ENCODE measurements at places on chromosomes 16 and 17. TPM values are rescaled to one million over a fixed set of nuclear protein-coding genes. Genes with fewer than 3 reads are reported as not detected.

DNA sequence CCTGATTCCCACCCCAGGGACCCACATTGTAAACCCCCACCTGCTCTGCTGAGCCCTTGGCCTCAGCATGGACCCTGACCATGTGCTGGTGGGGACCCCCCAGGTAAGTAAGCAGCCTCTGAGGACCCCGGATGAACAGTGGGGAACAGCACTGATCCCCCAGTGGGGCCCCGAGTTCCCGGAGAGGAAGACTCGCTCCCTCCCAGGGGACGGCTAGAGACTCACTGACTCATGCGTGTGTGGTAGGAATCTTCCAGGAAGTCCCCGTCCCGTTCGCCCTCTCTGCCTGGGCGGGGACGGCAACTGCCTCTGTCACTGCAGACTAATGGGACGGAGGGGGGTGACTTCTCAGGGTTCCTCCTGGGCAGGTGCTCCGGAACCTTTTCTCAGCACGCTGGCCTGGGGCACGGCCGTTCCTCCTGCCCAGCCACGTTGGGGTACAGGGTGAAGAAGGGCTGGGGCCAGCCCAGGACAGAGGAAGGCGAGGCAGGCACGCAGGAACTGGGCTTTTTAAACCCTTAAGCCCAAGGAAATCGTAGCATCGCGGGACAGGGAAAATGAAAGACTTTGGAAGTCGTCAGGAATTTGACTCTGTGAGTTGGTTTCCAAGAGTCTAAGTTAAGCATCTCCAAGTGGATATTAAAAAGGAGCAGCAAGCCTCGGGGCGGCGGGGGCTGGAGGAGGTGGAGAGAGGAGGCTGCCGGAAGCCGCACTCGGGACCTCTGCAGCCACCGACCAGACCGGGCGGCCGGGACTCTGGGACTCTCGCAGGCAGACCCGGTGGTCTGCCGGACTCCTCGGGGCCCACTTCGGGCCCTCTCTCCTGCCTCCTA is 178.7 kb downstream of the SEC14L1 start:
- H3K27ac ChIP-seq = no peak overlapping the region
- H3K36me3 ChIP-seq = peaks cover 19% of the 10 kb centered on the region
- DNase-seq = no peak
- no peak overlapping the region for H3K4me3 ChIP-seq
- no peaks in the 10 kb centered on the region for H3K27me3 ChIP-seq

Gene P2RX5
- total RNA-seq = 0.95 TPM

GRCh38 chr17:17603895-17604225 is 12.4 kb upstream of the PEMT start:
- no peak overlapping the region for H3K4me3 ChIP-seq
- no peaks in the 10 kb centered on the region for H3K36me3 ChIP-seq
- no peak overlapping the region for H3K27ac ChIP-seq
- H3K4me1 ChIP-seq = peaks cover 37% of the 10 kb centered on the region
- DNase-seq = no peak

Gene TMEM220
- total RNA-seq = 0.73 TPM

- DNase-seq = no peak
- peaks cover 45% of the 10 kb centered on the region for H3K4me1 ChIP-seq
- no peaks in the 10 kb centered on the region for H3K36me3 ChIP-seq
- H3K4me3 ChIP-seq = no peak overlapping the region
- peaks cover 54% of the 10 kb centered on the region for H3K27me3 ChIP-seq
- no peak overlapping the region for H3K27ac ChIP-seq
Measured at GRCh38 chr16:58461056-58461455, 38.9 kb upstream of the NDRG4 start.

DNA sequence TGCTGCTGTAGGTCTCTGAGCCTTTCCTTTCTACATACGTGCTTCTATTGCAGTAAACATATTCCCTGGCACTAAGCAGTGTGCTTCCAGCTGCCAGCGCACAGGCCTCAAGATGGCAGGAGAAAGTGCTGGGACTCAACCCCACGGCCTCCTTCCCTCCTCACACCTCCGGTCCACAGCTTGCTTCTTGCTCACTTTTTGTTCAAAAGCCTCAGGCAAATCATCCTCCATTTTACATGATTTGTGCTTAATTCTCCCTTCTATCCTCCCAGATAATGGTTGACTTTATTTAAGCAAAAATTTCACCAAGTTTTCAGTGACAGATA is 5.4 kb downstream of the CDK5R1 start:
- no peak for DNase-seq
- H3K4me1 ChIP-seq = peaks cover 30% of the 10 kb centered on the region
- peaks cover 2% of the 10 kb centered on the region for H3K36me3 ChIP-seq
- no peaks in the 10 kb centered on the region for H3K27me3 ChIP-seq
- H3K27ac ChIP-seq = no peak overlapping the region

- H3K27me3 ChIP-seq = no peaks in the 10 kb centered on the region
- peaks cover 87% of the 10 kb centered on the region for H3K36me3 ChIP-seq
- H3K4me3 ChIP-seq = no peak overlapping the region
- no peak for DNase-seq
Measured at GRCh38 chr16:84087001-84087400, 29.7 kb downstream of the MBTPS1 start.

DNA sequence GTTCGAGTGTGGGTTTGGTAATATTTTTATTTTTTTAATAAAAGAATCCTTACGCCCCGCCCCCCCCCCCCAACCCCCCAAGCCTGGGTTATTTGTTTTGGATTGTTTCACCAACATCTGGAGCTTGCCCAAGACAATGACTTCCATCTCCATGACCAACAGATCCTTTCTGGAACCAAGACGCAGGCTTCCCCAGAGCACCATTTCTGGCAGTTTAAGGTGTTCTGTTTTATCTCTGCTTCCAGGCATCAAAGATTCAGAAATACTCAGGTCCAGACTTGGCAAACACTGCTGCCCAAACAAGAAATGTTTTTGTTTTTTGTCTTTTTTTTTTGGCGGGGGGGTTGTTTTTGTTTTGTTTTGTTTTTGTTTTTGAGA is 56.1 kb downstream of the PLXDC1 start:
- H3K27ac ChIP-seq = no peak overlapping the region
- peaks cover 73% of the 10 kb centered on the region for H3K27me3 ChIP-seq
- no peak for DNase-seq
- H3K4me3 ChIP-seq = no peak overlapping the region
- no peaks in the 10 kb centered on the region for H3K36me3 ChIP-seq

Gene PITPNM3
- total RNA-seq = 0.13 TPM

GRCh38 chr16:66471716-66472393 is 44.8 kb downstream of the BEAN1 start:
- no peak overlapping the region for H3K27ac ChIP-seq
- H3K4me3 ChIP-seq = no peak overlapping the region
- H3K36me3 ChIP-seq = no peaks in the 10 kb centered on the region
- H3K27me3 ChIP-seq = peaks cover 5% of the 10 kb centered on the region
- H3K4me1 ChIP-seq = peaks cover 25% of the 10 kb centered on the region

Gene MYH1
- total RNA-seq = not detected
